ENCODE measurements at places on chromosomes 2 and 18.
A peak's percentile ranks its signal among the peaks of the same experiment; 100 is the strongest.

- no peak for DNase-seq
Measured at GRCh38 chr2:79774016-79774415, 261.2 kb downstream of the CTNNA2 start.

- no peak for DNase-seq
Measured at GRCh38 chr18:1015777-1016176, 111.1 kb downstream of the ADCYAP1 start.

DNA sequence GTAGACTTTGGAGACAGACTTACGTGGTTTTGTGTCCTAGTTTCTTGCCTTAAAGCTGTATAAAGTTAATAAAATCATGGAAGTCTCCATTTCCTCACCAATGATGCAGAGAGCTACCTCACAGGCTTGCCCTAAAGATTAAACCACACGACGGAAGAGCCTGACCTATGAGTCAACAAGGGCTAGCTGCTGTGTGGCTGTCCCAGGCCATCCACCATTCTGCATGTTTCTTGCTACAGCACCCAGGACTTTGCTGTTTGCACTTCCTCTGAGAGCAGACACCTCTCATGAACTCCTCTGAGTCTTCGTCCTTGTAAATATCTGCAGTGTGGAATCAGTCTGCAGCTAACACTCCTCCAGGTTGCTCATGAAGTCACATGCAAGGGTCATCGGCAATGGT, 160.0 kb upstream of the TRIB2 start:
- DNase-seq, result no peak

GRCh38 chr2:26793518-26793917, 7.7 kb downstream of the CENPA start:
- no peak for DNase-seq

GRCh38 chr2:173107629-173108022, 32.0 kb downstream of the MAP3K20 start:
- no peak for DNase-seq

- DNase-seq, result no peak
Measured at GRCh38 chr2:217890445-217890844, 112.3 kb downstream of the TNS1 start.

GRCh38 chr2:158651358-158652057, 143.6 kb upstream of the DAPL1 start:
- no peak for DNase-seq

DNA sequence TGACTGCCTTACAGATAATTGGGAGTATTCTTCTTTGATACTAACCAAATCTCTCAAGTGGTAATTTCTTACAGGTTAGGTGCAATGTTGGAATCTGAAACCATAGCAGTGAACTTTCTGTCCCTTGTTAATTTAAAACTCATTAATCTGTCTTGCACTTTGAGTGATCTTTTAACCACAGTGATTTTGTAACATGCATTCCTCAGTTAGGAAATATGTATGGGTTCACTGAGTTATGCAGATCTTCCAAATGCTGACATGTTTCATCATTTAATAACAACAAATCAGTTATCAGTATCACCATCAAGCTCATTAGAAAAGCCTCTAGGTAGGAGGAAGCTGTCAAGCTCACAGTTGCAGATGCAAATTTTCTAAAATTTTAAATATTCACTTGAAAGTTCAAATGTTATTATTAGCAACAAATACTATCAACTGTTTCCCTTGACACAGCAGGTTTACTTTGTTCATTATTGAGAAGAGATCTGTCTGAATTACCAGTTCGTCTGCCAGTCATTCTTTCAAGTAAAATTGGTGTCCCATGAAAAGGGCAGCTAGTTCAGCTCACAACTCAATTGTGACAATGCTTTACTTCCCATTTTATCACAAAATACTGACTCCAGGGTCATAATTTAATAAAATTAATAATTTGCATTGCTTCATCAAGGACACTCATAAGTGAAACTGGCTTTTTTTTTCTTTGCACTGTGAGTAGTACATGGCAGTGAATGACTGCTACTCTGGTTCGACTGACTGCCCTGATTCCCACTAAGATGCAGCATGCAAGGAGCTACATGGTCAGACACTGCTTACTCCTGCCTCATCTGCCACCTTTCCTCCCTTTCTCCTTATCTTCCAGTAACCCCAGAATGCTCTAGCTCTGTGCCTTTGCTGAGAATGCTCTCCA, 31.6 kb downstream of the SUCLG1 start:
- DNase-seq, result no peak

DNA sequence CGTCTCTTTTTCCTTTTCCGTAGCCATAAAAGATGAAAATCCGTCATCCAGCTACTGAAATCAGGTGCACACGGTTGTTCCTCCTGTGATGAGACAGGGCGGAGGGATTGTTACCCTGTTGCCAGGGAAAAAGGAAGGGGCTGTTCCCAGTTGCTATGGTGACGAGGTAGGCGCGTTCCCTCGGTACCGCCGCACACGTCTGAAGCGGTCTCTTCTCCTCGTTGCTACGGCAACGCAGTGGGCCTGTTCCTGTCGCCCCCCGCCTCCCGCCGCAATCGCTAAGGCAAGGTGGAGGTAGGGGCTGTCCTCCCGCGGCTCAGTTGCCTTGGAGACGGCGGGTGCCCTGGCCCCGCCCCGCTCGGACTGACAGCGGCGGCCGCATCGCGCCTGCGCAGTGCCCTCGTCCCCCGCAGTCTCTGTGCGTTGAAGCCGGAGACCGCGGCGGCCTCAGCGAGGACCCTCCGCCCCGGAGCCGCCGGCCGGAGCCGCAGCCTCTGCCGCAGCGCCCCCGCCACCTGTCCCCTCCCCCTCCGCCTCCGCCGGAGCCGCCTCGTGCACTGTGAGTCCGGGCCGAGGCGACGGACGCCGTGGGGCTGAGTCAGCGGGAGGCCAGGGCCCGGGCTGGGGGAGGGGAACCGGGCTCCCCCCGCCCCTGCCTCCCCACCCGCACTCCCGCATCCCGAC, at the start of gene MAPRE3:
TSS of gene MAPRE3 (plus strand) at position 394 of the 684 bp plus-strand sequence. CDS start 51,582 bp downstream, outside the sequence.
- peak; percentile 37 for DNase-seq

GRCh38 chr2:240400371-240401161, 34.9 kb upstream of the GPC1 start:
- no peak for DNase-seq

- DNase-seq, result no peak
Measured at GRCh38 chr2:224011837-224012236, 27.2 kb downstream of the SERPINE2 start.

DNA sequence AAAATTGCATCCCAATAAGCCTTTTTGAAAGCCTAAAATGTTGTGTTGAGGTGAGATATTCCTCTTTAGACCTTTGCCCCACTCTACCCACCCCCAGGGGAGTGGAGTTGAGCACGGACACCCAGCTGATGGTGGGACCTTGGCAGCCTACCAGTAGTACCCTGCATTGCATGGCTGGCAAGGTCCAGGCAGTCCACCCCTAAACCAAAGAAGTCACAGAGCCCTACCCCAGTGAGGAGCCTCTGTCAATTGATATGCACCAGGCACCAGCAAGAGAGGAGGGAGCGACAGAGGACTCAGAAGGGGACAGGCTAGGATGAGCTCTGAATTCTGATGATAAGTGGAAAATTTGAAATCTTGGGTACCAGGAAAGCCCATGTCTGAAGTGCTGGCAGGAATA, 38.6 kb downstream of the MARCO start:
- DNase-seq, result no peak

GRCh38 chr2:175931805-175932204, 70.3 kb downstream of the LNPK start:
- no peak for DNase-seq

- DNase-seq, result no peak
Measured at GRCh38 chr2:98378901-98379300, 32.6 kb downstream of the CNGA3 start.

DNA sequence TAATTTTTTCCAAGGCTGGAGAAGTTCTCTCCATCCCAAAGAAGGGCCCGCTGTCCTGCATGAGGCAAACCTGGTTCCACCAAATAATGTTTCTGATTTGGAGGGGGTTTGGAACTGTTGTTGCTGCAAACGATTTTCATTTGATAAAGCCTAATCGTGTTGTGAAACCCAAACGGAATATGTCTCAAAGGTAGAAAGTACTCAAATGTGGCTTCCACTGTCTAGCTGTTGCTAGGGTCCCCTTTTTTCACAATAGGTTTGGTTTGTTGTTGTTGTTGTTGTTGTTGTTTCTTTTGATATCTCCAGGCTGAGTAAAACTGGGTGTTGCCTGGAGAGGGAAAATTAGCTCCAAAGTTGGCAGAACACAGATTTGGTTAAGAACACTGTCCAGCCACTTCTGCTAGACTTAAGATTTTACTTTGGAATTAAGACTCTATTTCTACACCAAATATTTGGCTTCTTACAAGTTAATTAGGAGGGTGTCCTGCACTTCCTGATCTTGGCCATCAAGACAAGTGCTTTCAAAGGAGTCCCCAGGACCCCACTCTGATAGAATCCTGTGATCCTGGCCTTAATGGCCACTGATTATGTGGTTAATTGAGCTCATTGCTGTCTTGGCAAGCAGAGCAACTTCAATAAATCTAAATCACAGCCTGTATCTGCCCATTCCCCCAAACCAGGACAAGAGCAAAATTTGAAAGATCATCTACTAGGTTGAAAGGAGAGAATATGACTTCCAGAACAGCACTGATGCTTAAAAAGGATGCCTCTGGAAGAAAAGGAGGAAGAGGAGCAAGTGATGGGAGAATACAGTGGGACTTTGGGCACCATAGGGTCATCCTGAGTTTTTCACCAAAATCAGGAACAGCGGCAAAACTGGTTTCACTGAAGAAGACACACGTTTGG, 3.3 kb upstream of the HOXD13 start:
- DNase-seq, result no peak

GRCh38 chr18:57846258-57846657, 43.1 kb upstream of the ATP8B1 start:
- DNase-seq, result no peak

- DNase-seq, result no peak
Measured at GRCh38 chr2:69773206-69773605, 31.3 kb downstream of the ANXA4 start.

DNA sequence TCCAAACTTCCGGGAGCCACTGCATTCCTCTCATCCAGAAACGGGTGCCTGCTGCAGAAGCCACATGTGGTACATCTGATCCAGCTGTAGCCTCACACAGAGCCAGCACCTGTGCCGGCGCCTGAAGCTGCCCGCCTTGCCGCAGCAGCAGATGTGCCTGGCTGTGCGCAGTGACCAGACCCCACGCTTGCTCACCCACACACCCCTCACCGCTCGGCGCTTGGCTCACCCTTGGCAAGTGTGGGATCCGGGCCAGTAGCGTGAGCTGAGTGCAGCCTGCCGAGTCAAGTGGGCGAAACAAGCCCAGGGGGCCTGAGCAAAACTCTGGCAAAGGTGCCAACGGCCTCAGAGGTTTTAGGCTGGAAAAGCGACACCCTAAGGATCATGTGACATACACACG, 220.1 kb upstream of the TMEFF2 start:
- no peak for DNase-seq

- DNase-seq, result no peak
Measured at GRCh38 chr2:47039913-47040562, 115.1 kb downstream of the STPG4 start.

- DNase-seq, result no peak
Measured at GRCh38 chr2:215083146-215083545, 55.3 kb downstream of the ABCA12 start.

DNA sequence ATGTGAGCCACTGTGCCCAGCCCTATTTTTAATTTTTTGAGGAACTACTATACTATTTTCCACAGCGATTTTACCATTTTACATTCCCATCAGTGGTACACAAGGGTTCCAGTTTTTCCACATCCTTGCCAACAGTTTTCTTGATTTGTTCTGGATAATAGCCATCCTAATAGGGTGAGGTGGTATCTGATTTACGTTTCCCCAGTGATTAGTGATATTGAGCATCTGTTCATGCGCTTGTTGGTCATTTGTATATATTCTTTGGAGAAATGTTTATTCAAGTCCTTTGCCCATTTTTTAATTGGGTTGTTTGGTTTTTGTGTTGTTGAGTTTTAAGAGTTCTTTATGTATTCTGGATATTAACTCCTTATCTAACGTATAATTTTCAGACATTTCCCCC, 20.8 kb downstream of the TTC39C start:
- DNase-seq, result no peak

DNA sequence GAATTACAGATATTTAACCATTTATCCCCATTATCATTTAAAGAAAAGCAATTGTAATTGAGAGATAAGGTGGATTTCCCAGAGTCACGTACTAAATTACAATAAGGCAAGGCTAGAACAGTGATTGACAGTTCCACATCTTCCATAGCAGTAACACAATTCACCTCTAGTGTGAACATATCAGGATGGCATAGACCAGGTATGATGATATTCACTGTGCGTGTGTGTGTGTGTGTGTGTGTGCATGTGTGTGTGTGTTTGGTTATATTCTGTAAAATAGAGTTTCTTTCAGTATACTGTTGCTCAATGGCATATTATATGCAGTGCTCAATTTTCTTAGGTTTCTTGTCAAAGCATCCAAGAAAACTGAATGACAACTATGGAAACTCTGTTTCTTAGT, 1.7 kb downstream of the SCN2A start:
- no peak for DNase-seq

- no peak for DNase-seq
Measured at GRCh38 chr2:38934742-38935141, 45.1 kb downstream of the ARHGEF33 start.

- DNase-seq, result no peak
Measured at GRCh38 chr18:8397034-8397433, 212.2 kb upstream of the RAB12 start.

GRCh38 chr2:18724371-18725145, 135.2 kb upstream of the NT5C1B start:
- no peak for DNase-seq

GRCh38 chr2:201118121-201118960, 2.4 kb downstream of the CFLAR start:
- DNase-seq, result peak; percentile 64

GRCh38 chr2:217258170-217258569, 398.3 kb upstream of the TNP1 start:
- no peak for DNase-seq

DNA sequence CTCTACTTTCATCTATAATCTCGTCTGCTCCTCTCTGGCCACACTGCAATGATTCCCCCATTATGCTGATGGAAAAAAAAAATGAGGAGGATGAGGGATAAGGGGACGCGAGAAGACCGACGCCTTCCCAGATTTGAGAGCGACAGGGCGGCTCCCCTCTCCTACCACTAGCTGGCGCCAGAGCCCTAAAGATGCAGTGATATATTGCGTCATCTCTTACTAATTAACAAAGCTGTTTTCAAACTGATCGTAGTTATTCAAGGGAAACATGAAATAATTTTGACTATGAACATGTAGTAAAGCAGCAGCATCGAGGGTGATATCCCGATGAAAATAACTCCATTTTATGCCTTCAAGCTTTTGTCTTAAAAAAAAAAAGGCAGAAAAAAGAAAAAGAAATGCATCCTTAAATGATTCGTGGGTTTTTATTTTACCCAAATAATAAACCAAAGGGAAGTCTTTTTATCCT, 48.0 kb upstream of the HNRNPA3 start:
- peak; percentile 67 for DNase-seq

- no peak for DNase-seq
Measured at GRCh38 chr18:26546170-26546874, 2.0 kb downstream of the KCTD1 start.

GRCh38 chr2:212928681-212929080, 222.7 kb downstream of the IKZF2 start:
- no peak for DNase-seq

- peak; percentile 9 for DNase-seq
Measured at GRCh38 chr2:215269397-215270117, 42.3 kb upstream of the ATIC start.

Data from stimulated activated CD4-positive, alpha-beta T cell treated with anti-CD3 and anti-CD28 coated beads, TNF-alpha, amount 100 ng/mL, for 1 hour (primary cell).